DND-41 (cell line): ENCODE measurements at places on chromosomes 1 and 21.

- no peak for DNase-seq
Observed at GRCh38 chr1:182834326-182834725, 4.8 kb upstream of the DHX9 start.

- no peak for DNase-seq
Observed at GRCh38 chr1:113166473-113166872, 93.5 kb downstream of the LRIG2 start.

DNA sequence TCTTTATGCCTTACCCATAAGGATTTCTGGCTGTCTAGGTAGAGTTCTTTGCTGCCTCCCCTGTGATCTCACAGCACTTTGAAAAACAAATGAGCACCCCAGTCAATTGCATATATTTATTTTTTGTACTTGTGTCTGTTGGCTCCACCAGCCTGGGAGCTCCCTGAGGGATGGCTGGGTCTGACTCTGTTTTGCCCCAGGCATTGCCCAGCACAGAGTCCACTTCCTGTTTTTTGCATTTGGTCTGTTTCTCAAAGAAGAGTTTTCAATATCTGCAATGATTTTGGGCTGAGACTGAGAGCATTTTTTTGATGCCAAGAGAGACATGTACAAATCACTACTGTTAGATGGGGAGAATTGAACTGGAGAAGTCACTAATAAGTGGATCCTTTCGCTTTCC lies 125.0 kb downstream of the FOXD2 start:
- DNase-seq: no peak

DNA sequence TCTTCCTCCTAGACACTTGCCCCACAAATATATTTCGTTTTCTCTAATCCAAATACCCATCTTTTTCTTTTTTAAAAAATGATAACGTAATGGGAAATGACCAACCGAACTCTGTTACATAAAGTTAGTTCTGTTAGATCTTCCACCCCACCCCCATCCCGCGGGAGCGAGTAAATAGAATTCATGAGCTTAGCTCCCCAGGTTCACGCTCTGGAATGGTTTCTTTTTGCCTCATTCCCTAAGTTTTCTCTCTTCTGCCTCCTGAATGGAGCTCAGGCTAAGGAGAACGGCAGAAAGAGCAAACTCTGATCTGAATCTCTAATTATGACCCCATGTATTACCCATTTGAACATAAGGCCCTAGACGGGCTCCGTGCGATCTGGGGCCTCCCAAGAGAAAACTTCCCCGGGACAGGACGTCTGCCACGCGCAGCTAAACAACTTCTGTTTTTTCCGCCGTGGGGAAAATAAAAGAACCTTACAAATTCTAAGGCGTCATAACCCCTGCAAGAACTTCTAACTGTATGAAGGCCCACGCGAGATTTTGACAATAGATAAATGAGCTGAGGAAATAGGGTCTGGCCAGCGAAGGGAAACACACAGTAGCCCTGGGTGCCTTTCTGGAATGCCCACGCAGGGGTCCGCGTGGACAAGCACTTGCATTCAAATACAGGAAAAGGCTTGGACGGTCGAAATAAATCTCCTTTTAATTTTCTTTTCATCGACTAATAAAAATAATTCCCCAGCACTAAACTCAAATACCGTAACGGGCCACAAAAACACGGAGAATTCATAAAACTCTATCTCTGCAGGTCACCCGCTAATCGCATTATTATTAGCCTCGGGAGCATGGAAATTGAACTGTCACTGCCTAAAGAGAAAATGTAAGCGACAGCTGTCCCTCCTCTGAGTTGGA lies 2.2 kb downstream of the TBX15 start:
- no peak for DNase-seq

DNA sequence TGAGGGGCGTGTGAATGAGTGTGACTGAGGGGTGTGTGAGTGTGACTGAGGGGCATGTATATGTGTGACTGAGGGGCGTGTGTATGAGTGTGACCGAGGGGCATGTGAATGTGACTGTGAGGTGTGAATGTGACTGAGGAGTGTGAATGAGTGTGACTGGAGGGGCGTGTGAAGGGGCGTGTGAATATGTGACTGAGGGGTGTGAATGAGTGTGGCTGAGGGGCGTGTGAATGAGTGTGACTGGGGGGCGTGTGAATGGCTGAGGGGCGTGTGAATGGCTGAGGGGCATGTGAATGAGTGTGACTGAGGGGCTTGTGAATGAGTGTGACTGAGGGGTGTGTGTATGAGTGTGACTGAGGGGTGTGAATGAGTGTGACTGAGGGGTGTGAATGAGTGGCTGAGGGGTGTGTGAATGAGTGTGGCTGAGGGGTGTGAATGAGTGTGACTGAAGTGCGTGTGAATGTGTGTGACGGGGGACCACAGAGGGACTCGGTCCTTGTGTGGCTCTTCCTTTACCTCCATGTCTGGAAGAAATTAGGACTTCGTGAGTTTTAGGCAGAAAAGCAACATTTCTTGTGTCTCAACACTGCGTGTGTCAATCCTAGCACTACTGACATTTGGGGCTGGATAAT lies 105.8 kb downstream of the GLIS1 start:
- DNase-seq: no peak

DNA sequence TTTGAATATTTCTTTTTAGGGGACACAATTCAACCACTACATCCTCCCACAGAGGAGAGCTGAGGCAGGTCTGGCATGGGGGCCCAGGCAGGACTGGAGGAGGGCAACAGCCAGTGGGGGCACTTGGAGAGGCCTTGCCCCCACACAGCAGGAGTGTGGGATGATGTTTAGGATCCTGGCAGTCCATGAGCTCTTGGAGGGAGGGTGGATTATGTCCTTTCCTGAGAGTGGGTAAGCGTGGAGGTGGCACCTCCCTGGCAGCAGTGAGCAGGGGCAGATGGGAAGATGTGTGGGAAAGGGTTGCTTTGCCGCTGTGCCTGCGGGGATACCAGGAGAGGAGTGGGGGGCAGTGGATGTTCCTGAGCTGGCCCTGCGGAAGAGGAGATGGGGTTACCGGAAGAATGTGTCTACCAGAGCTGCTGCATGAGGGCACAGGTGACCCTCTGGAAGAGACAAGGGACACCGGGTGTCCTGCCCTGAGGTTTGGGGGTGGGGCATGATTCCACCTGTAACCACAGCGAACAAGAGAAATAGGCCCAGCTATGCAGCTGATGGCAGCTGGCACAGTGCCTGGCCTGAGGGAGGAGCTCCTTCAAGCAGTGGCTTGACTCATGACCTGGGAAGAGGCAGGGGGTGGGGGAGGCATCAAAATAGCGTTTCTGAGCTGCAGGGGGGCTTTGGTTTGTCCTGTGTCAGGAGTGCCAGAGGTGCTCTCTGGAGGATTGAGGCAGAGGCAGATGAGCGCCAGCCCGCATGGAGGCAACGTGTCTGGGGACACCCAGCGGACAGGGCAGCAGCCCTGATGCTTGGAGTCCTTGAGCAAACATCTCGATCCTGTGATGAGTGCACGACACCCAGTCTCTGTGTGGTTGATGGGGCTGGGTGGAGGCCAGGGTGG lies 123.9 kb upstream of the TMPRSS2 start:
- DNase-seq: peak; percentile 71

- DNase-seq: no peak
Observed at GRCh38 chr1:10389271-10389973, 9.4 kb upstream of the PGD start.

GRCh38 chr1:201503397-201504176 lies 3.3 kb downstream of the CSRP1 start:
- no peak for DNase-seq

GRCh38 chr1:221711063-221711577 lies 30.8 kb downstream of the DUSP10 start:
- no peak for DNase-seq

- peak; percentile 49 for DNase-seq
Observed at GRCh38 chr1:67733681-67734322, 48.8 kb downstream of the GADD45A start.

- DNase-seq: no peak
Observed at GRCh38 chr1:107181253-107181969, 40.6 kb downstream of the NTNG1 start.

DNA sequence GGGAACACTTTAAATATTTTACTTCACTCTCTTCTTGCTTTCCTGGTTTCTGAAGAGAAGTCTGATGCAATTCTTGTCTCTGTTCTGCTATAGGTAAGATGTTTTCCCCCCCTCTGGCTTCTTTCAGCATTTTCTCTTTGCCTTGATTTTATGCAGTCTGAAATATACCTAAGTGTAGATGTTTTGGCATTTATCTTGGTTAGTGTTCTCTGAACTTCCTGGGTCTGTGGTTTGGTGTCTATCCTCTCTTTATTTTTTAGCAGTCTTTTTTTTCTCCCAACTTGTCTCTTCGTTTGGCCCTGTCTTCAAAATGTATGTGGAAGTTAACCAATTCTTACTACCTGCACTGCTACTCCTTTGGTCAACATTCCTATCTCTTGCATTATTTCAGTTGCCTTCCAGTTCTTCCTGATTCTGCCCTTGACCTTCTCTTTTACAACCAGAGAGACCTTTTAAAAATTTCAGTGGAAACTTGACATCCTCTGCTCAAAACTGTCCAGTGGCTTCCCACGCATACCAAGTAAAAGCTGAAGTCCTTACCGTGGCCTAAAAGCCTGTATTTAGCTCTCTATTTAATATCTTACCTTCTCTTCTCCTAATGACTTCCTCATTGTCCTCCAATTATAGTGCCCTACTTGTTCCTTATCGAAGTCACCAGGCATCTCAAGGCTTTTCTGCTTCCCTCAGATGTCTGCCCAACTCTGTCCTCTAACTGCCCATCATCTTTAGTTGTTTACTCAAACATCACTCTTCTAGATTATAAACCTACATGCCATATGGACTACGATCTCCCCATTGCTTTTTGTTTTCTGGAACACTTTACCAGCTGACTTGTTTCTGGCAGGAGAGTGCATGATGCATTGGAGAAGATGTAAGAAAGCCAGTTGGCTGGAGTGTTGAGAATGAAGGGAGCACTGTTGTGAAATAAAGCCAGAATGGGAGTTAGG lies 40.9 kb downstream of the RAP1A start:
- DNase-seq: no peak

DNA sequence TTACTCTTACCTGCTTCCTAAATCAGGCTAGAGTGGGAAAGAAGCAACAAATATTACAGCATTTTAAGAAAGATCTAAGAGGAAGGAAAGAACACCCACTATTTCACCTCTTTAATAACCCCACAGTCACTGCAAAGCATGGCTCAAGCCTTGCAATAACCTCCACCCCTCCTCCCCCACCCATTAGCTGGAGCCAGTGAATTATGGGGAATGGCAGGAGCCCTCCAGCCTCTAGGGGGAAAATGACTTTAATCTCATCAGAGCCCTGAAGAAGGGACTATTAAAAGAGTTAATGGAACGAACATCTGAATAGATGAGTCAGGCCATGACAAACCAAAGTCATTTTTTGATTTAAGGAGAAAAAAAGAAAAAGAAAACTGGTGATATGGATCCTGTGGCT lies 630.7 kb upstream of the PLXNA2 start:
- no peak for DNase-seq

GRCh38 chr1:43285269-43285990 lies at the start of gene C1orf210:
Gene C1orf210, minus strand, starts transcription at chr1:43285581. Its CDS starts 2,311 bp downstream, at chr1:43283270.
- DNase-seq: no peak

DNA sequence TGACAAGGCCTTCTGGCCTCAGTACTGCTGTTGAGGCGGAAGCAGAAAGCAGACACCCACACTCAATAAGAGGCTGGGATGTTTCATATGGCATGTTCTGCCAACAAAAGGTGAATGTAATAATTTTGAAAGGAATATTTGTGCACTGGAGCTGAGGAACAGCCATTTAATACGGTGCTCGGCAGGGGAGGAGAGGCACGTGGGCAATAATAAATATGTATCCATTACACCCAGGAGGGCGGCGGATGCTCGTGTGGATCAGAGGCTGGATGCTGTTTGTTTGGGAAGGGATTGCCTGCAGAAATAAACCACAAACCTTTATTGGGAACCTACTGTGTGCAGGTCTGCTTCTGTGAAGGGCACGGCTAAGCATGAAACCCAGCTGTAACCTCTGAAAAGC lies 92.0 kb downstream of the VWA5B1 start:
- no peak for DNase-seq

DNA sequence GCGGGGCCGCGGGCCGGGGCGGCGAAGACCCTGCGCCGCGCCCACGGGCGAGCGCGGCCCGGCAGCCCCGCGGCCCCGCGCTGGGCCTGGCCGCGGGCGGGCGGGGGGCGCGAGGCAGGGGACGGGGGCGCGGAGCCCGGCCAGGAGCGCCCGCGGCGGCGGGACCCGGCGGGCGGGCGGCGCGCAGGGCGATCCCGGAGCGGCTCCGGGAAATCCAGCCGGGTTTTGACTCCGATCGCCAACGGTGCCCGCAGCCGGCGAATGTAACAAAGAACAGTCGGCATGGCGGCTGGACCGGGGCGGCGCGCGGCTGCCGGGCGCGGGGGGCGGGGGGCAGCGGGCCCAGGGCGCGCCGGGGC lies 334 bp downstream of the PRDM15 start:
- DNase-seq: peak; percentile 84

DNA sequence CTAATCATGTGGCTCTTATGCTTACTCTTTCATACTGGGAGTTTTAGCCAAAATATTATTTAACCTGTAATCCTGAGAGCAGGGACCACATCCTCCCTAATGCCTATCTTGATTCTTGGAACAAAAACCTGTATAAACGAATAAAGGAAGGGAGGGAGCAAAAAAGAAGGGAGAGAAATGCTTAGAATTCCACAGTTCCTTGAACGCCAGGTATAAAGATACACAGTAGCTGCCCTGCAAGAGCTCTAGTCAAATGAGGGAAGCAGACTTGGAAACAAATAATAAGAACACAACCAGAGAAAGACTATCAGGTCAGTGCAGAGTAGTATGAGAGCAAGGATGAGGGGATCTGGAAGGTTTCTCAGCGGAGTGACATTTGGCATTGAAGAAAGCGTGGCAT lies 116.3 kb downstream of the SLC30A10 start:
- no peak for DNase-seq

DNA sequence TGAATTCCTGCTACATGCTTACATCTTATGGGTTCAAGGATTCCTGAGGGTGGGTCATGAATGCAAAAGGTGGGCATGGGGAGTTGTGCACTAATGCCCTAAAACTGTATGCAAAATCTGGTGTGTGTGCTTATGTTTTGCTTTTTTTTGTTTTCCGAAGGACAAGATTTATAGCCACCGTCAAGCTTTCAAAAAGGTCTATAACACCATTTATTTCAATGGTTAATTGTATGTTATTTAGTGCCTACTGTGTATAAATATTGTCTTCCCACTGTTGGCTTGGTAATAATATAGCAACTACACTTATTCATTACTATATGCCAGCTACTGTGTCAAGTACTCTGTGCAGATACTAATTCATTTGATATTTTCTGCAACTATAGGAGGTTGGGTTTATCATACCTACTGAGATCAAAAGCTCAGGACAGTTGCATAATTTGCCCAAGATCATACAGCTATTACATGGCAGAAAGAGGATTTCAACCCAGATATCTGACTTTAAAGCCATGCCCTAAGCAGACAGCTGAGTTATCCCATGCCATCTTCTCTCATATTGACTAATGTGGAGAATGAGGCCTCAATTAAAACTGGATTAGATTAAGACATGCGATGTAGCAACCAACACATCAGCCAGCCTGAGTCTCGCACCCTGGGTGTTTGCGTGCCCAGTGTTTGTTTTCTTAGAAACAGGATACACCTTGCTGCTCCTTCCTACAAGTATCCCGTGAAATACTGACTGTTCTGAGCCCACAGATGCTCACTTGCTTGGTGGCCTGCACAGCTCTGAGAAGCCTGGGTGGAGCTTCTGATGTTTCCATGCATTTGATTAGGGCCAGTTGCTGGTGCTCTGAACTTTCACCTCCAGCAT lies 34.6 kb downstream of the GADD45A start:
- DNase-seq: no peak

- DNase-seq: no peak
Observed at GRCh38 chr1:44442791-44443190, 37.7 kb downstream of the RNF220 start.

- DNase-seq: no peak
Observed at GRCh38 chr1:229296541-229296941, 25.6 kb downstream of the RAB4A start.

GRCh38 chr21:38531591-38531990 lies 33.3 kb upstream of the ERG start:
- DNase-seq: no peak
